ENCODE measurements at places on chromosomes 6 and 20. TPM values are rescaled to one million over a fixed set of nuclear protein-coding genes. Genes with fewer than 3 reads are reported as not detected.

GRCh38 chr6:166379800-166380199 is 2.9 kb downstream of the MPC1 start:
- DNase-seq = no peak

DNA sequence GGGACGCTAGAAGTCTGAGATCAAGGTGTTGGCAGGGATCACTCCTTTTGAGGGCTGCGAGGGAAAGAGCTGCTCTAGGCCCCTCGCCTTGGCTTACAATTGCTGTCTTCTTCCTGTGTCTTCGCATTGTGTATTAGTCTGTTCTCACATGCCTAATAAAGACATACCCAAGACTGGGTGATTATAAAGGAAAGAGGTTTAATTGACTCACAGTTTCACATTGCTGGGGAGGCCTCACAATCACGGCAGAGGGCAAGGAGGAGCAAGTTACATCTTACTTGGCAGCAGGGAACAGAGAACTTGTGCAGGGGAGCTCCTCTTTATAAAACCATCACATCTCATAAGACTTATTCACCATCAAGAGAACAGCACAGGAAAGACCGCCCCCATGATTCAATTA is 102.5 kb upstream of the ASF1A start:
- DNase-seq = no peak

GRCh38 chr6:2875359-2876191 is 27.5 kb downstream of the SERPINB9 start:
- DNase-seq = peak; percentile 84

DNA sequence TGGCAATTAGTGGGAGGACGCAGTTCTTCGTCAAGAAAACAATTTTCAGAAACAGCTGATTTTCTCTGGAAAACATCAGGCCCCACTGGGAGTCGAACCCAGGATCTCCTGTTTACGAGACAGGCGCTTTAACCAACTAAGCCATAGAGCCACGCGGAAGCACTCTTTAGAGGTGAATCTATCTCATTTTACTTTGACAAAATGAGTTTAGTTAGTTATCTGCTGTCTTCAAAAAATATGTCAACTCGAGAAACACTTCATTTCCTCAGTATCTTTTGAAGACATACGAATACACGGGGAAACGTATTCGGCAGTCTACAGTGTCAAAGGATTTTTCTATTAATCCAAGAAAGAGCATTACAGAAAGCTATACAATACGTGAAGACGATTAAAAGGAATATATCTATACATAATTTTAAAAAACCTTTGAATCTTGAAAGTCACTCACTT is 26.7 kb downstream of the GPX6 start:
- no peak for DNase-seq

DNA sequence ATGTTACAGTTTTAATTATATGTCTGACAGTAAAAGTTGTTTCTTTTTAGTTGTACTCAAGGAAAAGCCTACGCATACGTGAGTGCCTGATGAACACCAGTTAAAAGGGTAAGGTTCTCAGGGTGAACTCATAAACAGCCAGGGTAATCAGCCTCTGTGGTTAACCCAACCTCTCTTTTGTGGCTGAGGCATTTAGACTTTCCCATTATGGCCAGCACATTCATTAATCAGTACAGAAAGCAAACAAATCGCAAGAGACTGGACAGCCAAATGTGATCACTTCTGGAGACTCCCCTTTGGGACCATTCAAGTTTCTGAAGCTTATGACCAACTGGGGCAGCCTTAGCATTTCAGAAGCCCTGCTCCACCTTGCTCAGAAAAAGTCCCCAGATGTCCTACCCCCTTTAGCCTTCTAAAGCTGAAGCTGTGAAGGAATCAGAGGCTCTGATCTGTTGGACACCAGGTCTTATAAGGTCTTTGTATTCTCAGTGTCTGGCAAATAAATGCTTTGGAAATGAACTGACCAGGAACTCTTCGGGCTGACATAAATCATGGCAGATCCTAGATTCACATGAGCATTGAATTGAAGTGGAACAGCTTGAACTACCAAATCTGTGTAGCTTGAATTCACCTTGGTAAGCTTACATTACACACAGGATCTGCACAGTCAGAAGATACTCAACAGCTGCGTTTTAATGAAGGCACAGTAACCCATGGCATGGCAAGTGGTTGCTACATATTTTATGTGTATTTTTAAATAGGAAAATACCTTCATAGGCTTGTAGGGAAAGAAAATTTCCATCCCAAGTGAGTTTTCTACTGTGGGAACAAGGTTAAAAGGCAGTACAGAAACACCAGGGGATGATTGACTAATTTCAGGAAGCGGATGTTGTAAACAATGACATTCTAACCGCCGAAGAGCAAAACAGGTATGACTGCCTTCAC is 18.7 kb downstream of the IL20RA start:
- DNase-seq = no peak

GRCh38 chr20:32969356-32970114 is 34.7 kb downstream of the SUN5 start:
- no peak for DNase-seq

SYNJ2 gene
- total RNA-seq = 26.8 TPM

CRIP3 gene
- total RNA-seq = 0.65 TPM

LST1 gene
- total RNA-seq = 21.1 TPM

ESF1 gene
- total RNA-seq = 18.2 TPM

SIRPB1 gene
- 1.8 TPM for total RNA-seq

OR2H1 gene
- total RNA-seq = not detected

Measured in aorta (tissue), 5 donors.